Urinary bladder (tissue), 4 donors: ENCODE measurements at places on chromosomes 11 and 22. TPM values are rescaled to one million over a fixed set of nuclear protein-coding genes. Genes with fewer than 3 reads are reported as not detected.

DNA sequence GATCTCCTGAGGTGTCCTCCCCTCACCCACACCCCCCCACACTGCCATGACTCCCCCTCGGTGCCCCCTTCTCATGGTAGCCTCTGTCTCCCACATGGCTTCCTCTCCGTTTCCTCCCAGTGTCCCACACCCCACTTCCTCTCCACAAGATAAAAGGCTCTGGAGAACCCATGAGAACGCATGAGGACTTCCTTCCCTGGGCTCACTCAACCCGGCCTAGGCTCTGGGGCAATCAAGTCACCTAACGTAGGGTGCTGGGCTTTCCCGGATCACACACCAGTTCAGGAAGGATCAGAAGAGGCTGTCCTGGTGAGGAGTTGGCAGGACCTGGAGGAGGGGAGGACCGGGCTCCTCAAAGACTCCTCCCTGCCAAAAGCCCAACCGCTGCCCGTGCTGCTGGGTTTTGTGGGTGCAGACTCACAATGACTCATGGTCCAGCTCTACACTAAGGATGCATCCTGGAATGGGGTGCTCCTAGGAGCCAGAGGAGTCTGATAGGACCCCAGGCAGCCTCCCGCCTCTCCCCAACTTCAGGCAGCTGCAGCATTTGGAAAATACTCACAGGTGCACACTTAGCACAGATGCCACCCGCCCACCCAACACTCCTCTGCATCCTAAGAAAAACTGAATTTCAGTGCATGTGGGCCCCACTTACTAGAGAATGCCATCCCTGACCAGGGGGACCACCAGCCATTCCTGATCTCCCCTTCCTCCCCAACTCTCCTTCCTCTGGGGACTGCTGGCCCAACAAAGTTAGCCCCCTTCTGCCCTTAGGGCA, 21.0 kb downstream of the SLC22A12 start:
- no peak for DNase-seq

FJX1 gene
- polyA plus RNA-seq, result 3.1 TPM

KCNK7 gene
- polyA plus RNA-seq, result 1.2 TPM

C1QTNF6 gene
- polyA plus RNA-seq, result 6.9 TPM
